Left renal pelvis (tissue), 4 donors: ENCODE measurements at places on chromosomes 11 and 22.

- no peak for DNase-seq
Observed at GRCh38 chr11:112156956-112157766, 6.7 kb downstream of the IL18 start.

- DNase-seq, result no peak
Observed at GRCh38 chr11:20373568-20374209, 10.2 kb downstream of the HTATIP2 start.

DNA sequence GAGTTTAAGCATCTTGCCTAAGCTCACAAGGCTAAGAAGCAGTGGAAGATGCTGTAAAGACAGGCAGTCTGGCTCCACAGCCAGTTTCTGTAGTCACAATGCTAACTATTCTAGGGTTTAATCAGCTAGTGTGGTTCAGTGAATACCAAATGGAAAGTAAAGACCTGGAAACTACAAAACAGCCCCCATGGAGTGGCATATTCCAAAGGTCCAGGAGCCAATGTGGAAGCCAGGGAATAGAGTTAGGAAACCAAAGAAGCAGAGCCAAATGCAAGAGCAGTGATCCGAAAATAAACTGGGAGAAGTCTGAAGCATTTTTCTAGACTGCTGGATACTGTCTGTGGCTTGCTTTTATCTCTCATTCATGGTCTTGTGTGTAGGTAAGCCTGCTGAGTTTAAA, 731.2 kb upstream of the ANO5 start:
- no peak for DNase-seq

- DNase-seq, result no peak
Observed at GRCh38 chr11:134950692-134951304, 538.8 kb upstream of the B3GAT1 start.
